ENCODE measurements at places on chromosomes 13 and 19. TPM values are rescaled to one million over a fixed set of nuclear protein-coding genes. Genes with fewer than 3 reads are reported as not detected.

Gene LMTK3
- total RNA-seq, result 6.1 TPM

Gene CGB7
- total RNA-seq, result not detected

Gene PTPRS
- total RNA-seq, result 324 TPM

Gene KIR3DL2
- total RNA-seq, result not detected

Gene PSG7
- total RNA-seq, result not detected

Gene ZNF570
- total RNA-seq, result 19.8 TPM

Gene MED16
- 70.6 TPM for total RNA-seq

Gene IL4I1
- total RNA-seq, result 0.27 TPM

Gene CD33
- total RNA-seq, result 1.7 TPM
